ENCODE measurements at places on chromosomes 7 and 10.

- no peak for DNase-seq
Observed at GRCh38 chr10:11782793-11783557, 40.2 kb upstream of the PROSER2 start.

- no peak for DNase-seq
Observed at GRCh38 chr10:42960491-42960990, 116.3 kb upstream of the RET start.

DNA sequence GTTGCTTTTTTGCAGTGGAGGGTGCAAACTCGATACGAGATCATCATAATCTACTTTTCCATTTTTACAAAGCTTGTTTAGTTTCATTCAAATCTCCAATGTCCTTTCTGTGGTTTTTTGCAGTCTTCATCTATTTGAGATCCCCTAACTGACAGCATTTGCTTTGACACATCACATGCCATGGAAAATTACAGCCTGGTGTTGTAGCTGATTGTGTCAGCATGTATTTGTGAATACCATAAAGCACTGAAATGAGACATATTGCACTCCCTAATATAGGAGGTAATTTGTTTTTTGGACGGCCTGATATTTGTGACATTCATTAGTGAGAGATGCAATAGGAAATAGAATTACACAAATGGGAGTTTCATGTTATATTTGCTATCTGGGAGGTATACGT is 620.8 kb downstream of the KCNMA1 start:
- DNase-seq = no peak

DNA sequence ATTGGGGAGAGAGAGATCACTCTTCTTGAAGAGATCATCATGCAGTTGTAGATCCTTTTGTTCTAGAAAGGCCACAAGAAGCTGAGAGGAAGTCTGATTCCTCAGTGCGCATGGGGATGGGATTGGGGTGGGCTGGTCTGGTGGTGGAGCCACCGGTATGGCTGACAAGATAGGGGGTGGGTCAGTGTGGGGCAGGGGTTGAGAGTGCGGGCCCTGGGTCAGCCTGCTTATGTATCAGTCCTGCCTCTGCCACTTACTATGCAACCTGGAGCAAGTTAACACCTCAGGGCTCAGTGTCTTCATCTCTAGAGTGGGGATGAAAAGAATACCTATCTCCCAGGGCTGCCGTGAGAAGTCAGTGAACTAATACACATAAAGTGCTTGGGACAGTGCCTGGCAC is 8.0 kb downstream of the SMARCD3 start:
- no peak for DNase-seq

DNA sequence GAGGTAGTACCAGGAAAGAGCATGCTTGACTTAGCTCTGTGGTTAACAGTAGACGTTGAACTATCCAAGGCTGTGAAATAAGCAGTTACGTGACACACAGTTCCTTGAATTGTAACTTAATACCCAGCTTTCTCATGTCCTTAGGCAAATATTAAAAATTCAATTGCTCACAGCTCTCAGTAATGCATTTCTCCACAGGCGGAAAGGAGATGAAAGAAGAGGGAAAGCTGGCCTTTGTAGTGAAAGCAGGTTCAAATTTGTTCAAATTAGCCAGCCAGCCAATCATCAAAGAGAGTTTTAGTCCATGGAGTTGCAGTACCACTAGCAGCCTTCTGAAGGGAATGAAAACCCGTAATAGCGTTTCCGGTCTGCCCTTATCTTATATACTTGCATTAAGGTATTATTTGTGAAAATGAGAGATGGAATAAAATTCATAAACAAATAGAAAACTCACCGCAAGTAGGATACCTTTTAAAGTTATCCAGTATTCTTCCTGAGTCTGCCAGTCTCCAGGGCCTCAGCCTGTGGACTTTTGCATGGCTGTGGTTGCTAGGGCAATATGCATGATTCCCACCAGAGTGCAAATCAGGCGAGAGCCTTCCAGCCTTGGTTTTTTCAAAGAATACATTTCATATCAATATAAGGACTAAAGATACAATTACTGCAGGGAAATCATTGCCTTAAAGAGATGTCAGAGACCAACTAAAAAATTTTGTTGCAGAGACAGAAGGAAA is 795.5 kb downstream of the TNS3 start:
- DNase-seq = no peak

DNA sequence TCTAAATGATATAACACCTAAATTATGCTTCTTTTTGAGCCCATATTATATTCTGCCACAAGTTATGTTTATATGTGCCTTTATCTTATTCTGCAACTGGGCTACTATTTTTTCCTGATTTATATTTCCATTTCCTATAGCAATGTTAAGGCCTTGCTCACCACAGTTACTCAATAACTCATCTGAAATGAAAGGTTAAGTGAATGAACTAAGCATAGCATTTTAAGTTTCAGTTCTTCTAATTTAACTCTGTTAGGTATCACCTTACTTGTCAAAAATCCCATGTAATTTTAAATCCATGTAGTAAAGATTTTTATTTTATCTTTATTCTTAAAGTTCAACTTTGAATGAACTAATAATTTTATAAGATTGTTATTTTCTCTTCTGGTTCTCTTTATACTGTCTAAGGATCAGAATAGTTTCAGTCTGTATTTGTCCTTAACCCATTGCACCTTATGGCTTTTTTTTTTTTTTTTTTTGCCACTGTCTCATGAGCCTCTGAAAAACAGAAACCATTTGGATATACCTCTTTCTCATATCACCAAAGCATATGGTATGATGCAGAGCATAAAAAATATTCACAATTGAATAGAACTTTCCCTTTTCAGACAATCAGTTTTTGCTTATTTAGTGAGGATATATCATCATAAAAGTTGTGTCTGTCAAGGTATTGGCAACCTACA is 301.8 kb upstream of the ZWINT start:
- DNase-seq = no peak

GRCh38 chr10:132064082-132064755 is 1.5 kb upstream of the JAKMIP3 start:
- no peak for DNase-seq

- peak; percentile 15 for DNase-seq
Observed at GRCh38 chr7:26376175-26376917, 84.7 kb downstream of the SNX10 start.

DNA sequence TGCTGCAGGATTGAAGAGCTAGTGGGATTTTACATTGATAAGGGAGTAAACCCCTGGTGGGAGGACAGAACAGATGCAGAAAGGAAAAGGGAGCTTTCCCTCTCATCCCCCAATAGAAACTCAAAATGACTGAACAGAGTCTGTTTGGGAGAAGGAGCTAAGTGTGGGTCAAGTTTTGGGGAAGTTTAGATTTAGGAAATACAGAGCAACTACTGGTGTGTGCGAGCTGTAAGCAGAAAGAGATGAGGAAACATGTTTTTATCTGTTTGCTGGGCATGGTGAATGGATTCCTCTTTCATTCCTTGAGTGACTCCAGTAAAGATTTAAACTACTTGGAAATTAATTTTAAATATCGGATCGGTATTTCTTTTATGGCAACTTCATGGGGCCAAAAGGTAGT is 132.7 kb downstream of the AOAH start:
- DNase-seq = no peak

- no peak for DNase-seq
Observed at GRCh38 chr10:96496281-96496925, 17.3 kb downstream of the TLL2 start.

DNA sequence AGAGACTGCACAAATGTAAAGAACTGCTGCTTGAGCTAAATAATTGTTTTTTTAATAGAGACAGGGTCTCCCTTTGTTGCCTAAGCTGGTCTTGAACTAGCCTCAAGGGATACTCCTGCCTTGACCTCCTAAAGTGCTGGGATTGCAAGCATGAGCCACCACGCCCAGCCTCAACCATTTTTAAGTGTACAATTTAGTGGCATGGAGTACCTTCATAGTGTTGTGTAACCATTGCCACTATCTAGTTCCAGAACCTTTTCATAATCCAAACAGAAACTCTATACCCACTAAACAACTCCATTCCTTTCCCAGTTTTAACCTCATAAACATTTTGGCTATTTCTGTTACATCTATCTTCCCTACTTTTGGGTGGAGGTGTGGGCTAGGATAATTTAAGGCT is 6.7 kb downstream of the EIF4H start:
- DNase-seq = no peak

GRCh38 chr10:96360766-96361165 is 2.0 kb upstream of the OPALIN start:
- DNase-seq = no peak

DNA sequence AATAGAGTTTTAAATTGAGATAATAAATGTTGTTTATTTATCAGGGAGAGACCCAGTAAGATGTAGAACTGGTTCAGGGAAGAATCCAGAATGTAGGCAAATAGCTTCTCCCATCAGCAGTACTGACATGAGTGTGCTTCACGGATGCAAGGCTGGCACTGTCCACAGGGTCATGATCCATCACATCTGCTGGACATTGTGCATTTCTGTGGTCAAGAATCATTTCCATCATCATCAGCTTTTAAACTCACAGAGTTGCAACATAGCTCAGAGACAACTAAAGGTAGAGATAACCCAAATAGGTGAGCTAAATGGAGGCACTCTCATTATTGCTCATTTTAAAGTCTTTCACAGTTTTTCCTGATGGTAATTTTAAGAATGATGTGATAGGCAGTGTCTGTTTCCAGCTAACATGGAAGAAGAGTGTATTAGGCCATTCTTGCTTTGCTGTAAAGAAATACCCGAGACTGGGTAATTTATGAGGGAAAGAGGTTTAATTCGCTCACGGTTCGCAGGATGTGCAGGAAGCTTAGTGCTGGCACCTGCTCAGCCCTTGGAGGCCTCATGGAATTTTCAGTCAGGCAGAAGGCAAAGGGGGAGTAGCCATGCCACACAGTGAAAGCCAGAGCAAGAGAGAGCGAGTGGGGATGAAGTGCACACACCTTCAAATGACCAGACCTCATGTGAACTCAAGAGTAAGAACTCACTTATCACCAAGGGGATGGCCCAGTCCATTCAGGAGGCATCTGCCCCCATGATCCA is 80.8 kb downstream of the INPP5A start:
- no peak for DNase-seq

GRCh38 chr7:79719216-79719615 is 265.7 kb upstream of the MAGI2 start:
- no peak for DNase-seq

DNA sequence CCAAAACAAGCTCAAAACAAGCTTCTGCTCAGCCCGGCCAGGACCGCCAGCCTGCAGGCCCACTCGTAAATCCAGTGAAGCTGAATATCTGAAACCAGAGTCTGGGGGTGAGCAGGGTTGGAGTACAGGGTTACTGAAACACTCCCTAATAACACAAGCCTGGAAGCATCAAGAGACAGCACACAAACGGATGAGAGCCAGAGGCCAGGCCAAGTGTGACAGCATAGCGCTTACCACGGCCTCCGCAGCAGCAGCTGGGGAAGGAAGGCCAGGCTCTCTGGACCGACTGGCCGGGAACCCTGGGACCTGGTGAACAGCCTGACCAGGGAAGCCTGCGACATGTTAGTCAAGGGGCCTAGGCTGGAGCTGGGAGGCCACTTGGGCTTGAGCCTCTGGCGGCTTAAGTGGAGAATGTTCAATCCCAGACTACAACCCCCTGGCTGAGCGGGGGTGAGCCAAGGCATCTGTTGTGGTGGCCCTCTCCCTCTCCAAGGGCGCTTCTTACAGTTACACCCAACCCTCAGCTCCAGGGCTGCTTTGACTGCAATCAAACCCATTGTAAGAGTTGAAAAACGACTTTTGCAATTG is 21.7 kb upstream of the RNF32 start:
- no peak for DNase-seq

DNA sequence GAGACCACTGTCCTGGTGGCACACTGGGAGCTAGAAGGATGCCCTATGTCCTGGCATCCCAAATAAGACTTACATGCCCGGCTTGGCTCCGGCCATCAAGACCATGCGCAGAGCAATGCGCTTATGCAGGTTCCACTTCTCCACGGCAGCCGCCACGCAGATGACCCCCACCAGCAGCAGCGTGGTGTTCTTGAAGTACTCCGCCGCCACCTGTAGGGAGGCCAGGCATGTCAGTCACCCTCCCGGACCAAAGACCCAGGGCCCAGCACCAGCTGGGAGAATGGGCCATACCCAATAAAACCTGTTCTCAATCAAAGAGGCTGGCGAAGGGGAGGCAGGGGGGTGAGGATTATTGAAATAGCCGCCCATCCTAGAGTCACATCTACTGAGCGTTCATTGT is 19.9 kb downstream of the SLC13A4 start:
- DNase-seq = no peak

DNA sequence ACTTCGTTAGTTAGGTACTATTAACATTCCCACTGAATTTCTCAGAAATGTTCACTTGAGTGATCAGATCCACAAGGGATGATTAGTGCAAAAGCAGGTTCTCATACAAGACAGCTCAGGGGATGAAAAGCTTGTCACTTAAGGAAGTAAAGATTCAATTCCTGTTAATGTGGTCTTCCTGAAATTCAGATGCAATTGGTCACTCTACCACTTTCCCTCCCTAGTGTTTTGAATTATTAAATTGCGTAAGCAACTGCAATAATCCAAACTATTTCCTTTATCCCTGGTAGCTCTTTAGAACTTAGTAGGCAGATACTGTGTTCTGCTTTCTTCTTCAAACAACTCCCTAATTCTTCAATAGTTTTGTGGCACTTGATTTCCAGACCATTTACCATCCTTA is 121.4 kb downstream of the MAGI2 start:
- no peak for DNase-seq

- no peak for DNase-seq
Observed at GRCh38 chr10:5604961-5605360, 61.4 kb downstream of the ASB13 start.

- DNase-seq = no peak
Observed at GRCh38 chr7:140594131-140594691, 46.4 kb downstream of the DENND2A start.

DNA sequence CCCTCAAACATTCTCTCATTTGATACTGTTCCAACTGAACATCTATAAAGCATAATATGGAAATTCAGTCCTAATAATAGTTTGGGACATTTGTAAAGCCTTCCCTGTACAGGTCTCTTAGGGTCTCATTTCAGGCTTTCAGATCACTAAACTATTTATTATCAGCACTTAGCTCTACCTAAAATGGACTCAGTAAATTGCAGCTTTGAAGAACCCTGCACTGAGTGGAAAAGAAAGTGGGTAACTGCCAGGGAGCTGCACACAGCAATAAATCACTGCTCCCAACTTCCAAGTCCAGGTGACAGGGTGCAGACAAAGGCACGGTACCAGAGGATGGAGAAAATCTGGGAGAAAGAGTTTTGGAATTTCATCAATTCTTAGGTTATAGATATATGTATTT is 164.9 kb upstream of the AOAH start:
- DNase-seq = no peak

- no peak for DNase-seq
Observed at GRCh38 chr7:81407094-81407493, 362.8 kb downstream of the HGF start.
